ENCODE measurements at places on chromosomes 7 and 10.

- no peak for DNase-seq
Observed at GRCh38 chr7:26918241-26918640, 53.9 kb upstream of the SKAP2 start.

- no peak for DNase-seq
Observed at GRCh38 chr7:33593611-33594010, 311.7 kb upstream of the BMPER start.

DNA sequence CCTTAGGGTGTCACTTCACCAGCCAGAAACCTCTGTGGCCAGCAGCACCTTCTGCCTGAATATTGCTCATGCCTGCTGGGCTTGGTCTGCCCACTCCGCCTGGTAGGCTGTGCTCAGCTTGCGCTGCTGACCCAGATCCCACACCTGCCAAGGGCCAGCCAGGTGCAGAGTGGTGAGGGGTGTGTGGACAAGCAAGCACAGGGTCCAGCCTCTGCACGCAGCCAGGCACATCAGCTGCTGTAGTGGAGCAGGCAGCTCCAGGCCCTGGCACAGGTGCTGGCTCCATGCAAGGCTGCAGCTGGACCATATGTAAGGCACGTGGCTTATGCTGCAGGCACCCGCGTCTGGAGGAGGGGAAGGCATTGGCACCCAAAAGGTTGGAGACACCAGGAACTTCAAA lies 567.4 kb downstream of the INHBA start:
- DNase-seq = no peak

DNA sequence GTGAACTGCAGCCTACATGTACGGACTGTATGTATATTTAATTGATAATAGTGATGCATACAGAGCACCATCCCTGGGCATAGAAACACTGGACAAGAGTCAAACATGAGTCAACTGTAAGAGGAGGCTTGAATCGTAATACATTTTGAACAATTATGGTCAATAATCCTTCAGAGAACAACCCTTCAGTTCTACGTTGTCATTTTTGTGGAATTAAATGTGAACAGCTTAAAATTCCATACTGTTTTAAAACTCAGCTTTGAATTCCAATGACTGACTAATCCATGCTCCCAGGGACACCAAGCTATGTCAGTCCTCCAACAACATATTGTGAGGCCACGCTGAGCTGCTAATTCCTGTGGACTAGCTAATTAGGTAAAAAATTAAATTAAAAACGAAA lies 41.5 kb upstream of the KMT2E start:
- DNase-seq = no peak

DNA sequence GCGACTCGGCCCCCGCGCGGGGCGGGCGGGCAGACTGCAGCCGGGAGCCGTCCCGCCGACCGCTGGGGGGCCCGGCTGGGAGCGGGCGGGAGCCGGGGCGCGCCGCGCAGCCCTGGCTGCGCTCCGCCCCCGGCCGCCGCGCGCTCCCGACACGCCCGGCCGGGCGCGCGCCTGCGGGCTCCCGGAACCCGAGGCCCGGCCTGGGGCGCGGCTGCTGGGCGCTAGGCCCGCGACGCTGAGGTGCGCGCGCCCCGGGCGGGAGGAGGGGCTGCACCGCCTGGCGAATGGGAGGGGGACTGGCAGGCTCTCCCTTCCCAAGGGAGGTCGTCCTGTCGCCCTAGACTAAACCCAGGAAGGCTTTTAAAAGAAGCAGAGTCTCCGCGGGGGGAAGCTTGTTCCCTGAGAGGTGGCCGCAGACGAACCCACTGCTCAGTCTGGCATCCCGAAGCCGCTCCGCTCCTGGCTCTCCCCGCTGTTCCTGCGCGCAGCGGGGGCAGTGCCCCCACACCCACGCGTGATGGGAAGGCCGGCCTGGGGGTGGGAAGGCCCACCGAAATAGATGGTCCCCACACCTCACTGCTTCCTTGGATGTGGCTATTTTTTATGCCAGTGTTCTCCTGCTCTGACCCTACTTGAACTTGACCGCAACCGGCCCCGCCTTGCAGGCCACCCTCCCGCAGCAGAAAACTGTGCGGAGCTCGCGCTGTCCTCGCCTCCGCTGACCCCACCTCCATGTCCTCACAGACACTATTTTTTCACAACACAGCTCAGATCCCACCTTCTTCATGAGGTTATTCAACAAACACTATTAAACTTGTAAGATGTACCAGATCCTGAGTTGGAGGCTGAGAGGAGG lies at the start of gene VOPP1:
VOPP1 (minus strand) TSS at position 125 of the 856 bp plus-strand sequence. CDS start 178 bp downstream, outside the sequence.
- peak; percentile 81 for DNase-seq

DNA sequence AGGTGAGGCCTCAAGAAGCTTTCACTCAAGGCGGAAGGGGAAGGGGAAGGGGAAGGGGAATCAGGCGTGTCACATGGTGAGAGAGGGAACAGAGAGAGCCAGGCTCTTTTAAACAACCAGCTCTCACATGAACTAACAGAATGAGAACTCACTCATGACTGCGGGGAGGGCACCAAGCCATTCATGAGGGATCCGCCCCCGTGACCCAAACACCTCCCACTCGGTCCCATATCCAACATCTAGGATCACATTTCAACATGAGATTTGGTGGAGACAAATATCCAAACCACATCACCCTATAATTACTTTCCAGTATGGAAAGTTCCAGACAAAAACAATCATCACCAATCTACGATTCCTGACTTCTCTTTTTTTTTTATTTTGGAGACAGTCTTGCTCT lies 22.9 kb downstream of the HIP1 start:
- no peak for DNase-seq

- no peak for DNase-seq
Observed at GRCh38 chr10:116990276-116990800, 14.6 kb downstream of the SHTN1 start.

DNA sequence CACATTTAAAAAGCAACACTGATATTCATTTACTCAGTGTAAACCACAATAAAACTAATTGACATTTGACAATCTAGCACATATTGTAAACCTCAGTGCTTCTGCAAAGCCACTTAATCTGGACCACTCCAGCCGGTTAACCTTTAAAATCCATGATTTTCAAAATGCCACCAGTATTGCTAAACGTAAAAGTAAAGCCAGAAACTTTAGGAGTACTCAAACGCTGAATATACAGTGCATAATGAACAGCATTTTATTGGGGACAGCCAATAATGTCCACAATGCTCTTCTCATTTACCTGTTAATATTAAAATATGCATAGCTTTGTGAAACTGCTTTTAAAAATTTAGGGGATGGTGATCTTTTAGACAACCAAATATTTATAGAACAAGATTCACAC lies 10.8 kb downstream of the HNRNPA2B1 start:
- no peak for DNase-seq

DNA sequence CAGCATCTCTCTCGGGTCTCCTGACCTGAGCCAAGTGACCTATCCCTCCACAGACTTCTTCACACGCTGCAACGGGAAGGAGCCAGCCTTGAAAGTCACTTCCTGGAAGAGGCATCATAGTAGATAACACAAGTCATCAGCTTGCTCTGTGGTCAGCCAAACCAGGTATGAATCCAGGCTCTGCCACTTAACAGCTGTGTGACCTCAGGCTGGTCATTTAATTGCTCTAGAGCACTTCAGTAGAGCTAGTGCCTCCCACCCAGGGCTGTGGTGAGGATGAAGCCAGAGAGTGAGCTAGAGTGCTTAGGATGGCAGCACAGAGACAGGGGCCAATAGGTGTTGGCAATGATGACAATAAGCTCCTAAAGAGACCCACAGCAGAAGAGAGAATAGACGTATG lies 247.7 kb upstream of the ZMIZ1 start:
- no peak for DNase-seq

- no peak for DNase-seq
Observed at GRCh38 chr10:104893701-104894100, 252.6 kb downstream of the SORCS3 start.

- DNase-seq = no peak
Observed at GRCh38 chr7:33039257-33039902, 23.2 kb downstream of the NT5C3A start.

- no peak for DNase-seq
Observed at GRCh38 chr10:45378914-45379726, 5.1 kb downstream of the ALOX5 start.

GRCh38 chr10:101403161-101403560 lies 49.2 kb downstream of the BTRC start:
- DNase-seq = no peak

GRCh38 chr7:139727151-139727705 lies 50.6 kb downstream of the HIPK2 start:
- no peak for DNase-seq

- DNase-seq = no peak
Observed at GRCh38 chr10:132774902-132775863, 10.8 kb downstream of the NKX6-2 start.

DNA sequence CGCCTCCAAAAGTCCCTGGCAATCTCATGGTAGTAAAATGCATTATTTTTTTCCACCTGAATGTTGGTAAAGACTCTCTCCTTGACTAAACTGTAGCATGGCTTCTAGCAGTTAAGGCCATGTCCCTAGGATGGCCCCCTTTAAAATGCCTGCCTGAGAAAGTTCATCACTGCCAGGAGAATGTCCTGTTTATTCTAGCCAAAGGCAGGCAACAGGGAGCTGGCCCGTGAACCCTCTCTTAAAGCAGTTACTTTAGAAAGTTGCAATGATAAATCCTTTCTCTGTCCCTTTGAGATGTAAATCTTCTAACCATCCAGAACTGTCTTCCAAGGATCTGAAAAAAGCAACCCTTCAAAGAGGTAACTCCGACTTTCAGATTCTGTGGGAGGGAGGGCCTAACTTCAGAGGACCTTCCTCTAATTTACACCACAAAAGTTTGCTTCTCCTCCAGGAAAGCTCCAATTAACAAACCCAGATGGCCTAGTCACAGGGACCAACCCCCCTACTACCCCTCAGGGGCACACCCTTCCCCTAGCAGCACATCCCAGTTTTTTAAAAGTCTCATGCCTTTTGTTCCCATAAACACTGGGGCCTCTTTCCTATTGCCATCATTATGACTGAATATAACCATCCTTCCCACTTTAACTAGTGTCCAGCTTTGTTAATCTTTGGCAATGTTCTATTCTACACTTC lies 5.5 kb downstream of the DNTT start:
- no peak for DNase-seq

- no peak for DNase-seq
Observed at GRCh38 chr7:21580073-21580521, 37.3 kb downstream of the DNAH11 start.

GRCh38 chr10:98307916-98308541 lies 40.0 kb upstream of the LOXL4 start:
- no peak for DNase-seq

DNA sequence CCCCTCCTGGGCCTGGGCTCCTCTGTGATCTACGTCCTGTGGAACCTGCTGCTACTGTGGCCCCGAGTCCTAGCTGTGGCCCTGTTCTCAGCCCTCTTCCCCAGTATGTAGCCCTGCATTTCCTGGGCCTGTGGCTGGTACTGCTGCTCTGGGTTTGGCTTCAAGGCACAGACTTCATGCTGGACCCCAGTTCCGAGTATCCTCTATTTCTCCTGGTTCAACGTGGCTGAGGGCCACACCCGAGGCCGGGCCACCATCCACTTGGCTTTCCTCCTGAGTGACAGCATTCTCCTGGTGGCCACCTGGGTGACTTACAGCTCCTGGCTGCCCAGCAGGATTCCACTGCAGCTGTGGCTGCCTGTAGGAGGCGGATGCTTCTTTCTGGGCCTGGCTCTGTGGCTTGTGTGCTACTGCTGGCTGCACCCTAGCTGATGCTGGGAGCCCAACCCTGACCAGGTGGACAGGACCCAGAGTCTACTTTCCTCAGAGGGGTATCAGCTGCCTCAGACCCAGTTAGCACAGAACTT lies 37.8 kb upstream of the MMD2 start:
- no peak for DNase-seq

DNA sequence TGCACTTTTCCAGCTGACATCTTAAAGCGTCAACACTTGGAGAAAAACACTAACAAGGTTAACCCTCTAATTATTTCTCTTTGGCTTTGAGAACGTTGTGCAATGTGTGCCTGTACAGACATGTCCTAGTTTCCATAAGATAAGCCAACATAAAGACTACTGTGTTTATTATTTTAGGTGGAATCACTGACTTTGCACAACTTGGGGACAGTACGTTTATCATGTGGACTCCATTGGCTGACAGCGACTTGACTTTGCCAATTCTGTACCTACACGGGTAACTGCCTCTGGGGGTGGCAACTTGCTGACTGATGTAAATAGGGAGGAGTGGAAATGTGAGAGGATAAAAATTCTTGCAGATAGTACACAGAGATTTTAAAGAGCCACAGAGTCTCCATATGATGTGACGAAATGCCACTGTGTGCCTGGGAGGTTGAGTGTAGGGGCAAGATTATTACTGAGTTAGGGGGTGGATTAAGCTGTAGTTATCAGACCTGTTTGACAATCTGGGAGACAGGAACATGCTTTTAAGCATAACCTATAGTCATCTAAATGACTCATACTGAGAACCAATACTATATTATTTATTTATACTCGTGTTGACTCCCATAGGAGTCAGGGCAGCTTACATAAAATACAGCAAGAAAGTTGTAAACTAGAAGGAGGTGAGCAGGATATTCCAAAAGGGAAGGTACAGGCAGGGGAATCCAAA lies 21.0 kb downstream of the SLC13A4 start:
- no peak for DNase-seq

DNA sequence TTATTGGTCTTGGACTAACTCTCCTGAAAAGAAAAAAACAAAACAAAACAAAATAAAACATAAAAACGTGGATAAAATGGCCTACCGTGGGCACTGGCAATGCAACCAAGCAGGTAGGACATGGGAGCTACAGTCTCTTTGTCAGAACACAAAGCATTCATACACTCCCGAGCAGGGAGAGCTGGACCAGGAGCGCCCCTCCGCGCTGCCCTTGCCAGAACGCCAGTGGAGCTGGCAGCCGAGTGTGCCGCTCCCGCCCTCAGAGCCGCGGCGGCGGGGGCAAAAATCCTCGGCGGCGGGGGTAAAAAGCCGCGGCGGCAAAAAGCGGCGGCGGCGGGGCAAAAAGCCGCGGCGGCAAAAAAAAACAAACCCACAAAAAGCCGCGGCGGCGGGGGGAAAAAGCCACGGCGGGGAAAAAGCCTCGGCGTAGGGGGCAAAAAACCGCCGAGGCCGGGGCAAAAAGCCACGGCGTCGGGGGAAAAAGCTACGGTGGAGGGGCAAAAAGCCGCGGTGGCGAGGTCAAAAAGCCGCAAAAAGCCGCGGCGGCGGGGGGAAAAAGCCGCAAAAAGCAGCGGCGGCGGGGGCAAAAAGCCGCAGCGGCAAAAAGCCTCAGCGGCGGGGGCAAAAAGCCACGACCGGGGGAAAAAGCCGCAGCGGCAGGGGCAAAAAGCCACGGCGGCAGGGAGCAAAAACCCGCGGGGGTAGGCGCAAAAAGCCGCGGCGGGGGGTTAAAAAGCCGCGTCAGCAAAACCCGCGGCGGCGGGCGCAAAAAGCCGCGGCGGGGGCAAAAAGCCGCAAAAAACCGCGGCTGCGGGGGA lies 418.1 kb downstream of the ZNF716 start:
- DNase-seq = no peak

DNA sequence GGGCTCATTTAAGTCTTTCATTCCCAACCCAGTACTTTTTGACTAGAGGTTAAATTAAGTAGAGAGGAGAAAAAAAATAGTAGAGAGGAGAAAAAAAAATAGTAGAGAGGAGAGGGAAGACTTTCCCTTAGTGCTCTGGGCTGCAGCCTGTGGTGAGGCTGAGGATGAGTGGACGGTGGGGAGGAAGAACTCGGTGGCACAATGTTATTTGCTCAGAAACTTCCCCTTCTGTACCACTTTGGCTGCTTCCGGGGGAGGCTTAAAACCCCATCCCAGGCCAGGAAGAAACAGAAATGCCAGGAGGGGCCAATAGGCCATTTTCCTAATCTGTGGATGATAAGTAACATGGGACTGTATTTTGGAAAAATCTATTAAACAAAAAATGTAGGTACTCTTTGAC lies 14.6 kb upstream of the MLXIPL start:
- DNase-seq = no peak

- no peak for DNase-seq
Observed at GRCh38 chr7:9937944-9938631, 1035.6 kb upstream of the PHF14 start.

- no peak for DNase-seq
Observed at GRCh38 chr7:44408596-44408995, 81.9 kb downstream of the NUDCD3 start.
